A549 treated with CORT108297 at 1 μM for 4 hours (cell line): ENCODE measurements at places on chromosomes 5 and 9. TPM values are rescaled to one million over a fixed set of nuclear protein-coding genes. Genes with fewer than 3 reads are reported as not detected.

Gene ZNF483
- 0.66 to 0.92 TPM (median 0.83 TPM) in 5 replicates for total RNA-seq

Gene SPATA31C1
- not detected in 5 replicates for total RNA-seq

Gene CDKN2B
- not detected in 5 replicates for total RNA-seq

Gene CERCAM
- 32.0 to 43.1 TPM (median 38.8 TPM) in 5 replicates for total RNA-seq

Gene SNX2
- 35.7 to 63.7 TPM (median 38.7 TPM) in 5 replicates for total RNA-seq

Gene SPATA31A6
- total RNA-seq: not detected in 5 replicates

Gene PCDHB9
- 0.02 to 0.09 TPM (median 0.06 TPM) in 4 of 5 replicates, not detected in the other for total RNA-seq

Gene GPR150
- 0.07 to 0.21 TPM (median 0.08 TPM) in 5 replicates for total RNA-seq

Gene SPINK4
- total RNA-seq: 0.28 TPM in 1 of 5 replicates, not detected in the others

Gene FOXD4L5
- total RNA-seq: 0.03 to 0.07 TPM (median 0.04 TPM) in 3 of 5 replicates, not detected in the others

Gene RAB3C
- total RNA-seq: not detected in 5 replicates
